Camera-type eye (tissue), 1 donor: ENCODE measurements at places on chromosomes 13 and 19. TPM values are rescaled to one million over a fixed set of nuclear protein-coding genes. Genes with fewer than 3 reads are reported as not detected.

LIM2 gene
- 168 TPM for total RNA-seq

FUT6 gene
- 0.22 TPM for total RNA-seq

OBI1 gene
- total RNA-seq = 28.2 TPM

IGFL3 gene
- not detected for total RNA-seq

GPR18 gene
- total RNA-seq = not detected

GJB6 gene
- total RNA-seq = 3.4 TPM

ZNF135 gene
- 25.1 TPM for total RNA-seq

CPAMD8 gene
- 110 TPM for total RNA-seq

VSTM2B gene
- total RNA-seq = 9.6 TPM

SIGLEC11 gene
- 1.3 TPM for total RNA-seq

ZNF784 gene
- total RNA-seq = 9.3 TPM

TDRD12 gene
- total RNA-seq = 0.44 TPM

COL4A2 gene
- 391 TPM for total RNA-seq

LRP3 gene
- total RNA-seq = 40.1 TPM

MADCAM1 gene
- total RNA-seq = 1.3 TPM

GMIP gene
- 9.2 TPM for total RNA-seq

IFNL1 gene
- total RNA-seq = not detected

SLC25A30 gene
- 8.2 TPM for total RNA-seq

IQCN gene
- total RNA-seq = 3.1 TPM

VAV1 gene
- 4.9 TPM for total RNA-seq

ZNF17 gene
- total RNA-seq = 33.2 TPM

ZNF99 gene
- 1.3 TPM for total RNA-seq

SHC2 gene
- total RNA-seq = 22.5 TPM

SOHLH2 gene
- total RNA-seq = 1.9 TPM

SCGB2B2 gene
- total RNA-seq = not detected

FCAR gene
- 5.2 TPM for total RNA-seq

RFXAP gene
- 13.7 TPM for total RNA-seq

FPR1 gene
- total RNA-seq = 1.5 TPM

SIGLEC12 gene
- total RNA-seq = not detected

SPTBN4 gene
- total RNA-seq = 14.8 TPM

CEACAM7 gene
- total RNA-seq = 3.4 TPM

NLRP9 gene
- total RNA-seq = not detected

CKM gene
- total RNA-seq = 122 TPM

ZNF536 gene
- 126 TPM for total RNA-seq

SGCG gene
- 17.3 TPM for total RNA-seq

RAB4B gene
- total RNA-seq = 14.8 TPM

CLEC17A gene
- total RNA-seq = not detected

ZNF223 gene
- 15.2 TPM for total RNA-seq

BRME1 gene
- total RNA-seq = 5.5 TPM

ADPRHL1 gene
- total RNA-seq = 7.3 TPM

PDE4C gene
- 3.8 TPM for total RNA-seq

CEBPA gene
- total RNA-seq = 3.5 TPM

NXNL1 gene
- 3.6 TPM for total RNA-seq

PEG3 gene
- 79.8 TPM for total RNA-seq

OVOL3 gene
- total RNA-seq = not detected

CLEC11A gene
- 38.8 TPM for total RNA-seq

SMIM24 gene
- total RNA-seq = 3.9 TPM

KCNC3 gene
- total RNA-seq = 4.7 TPM

ACP5 gene
- 16.7 TPM for total RNA-seq

FNDC3A gene
- 111 TPM for total RNA-seq
